Activated CD8-positive, alpha-beta memory T cell treated with anti-CD3 and anti-CD28 coated beads for 4 hours (primary cell): ENCODE measurements at places on chromosomes 6 and 20.

GRCh38 chr6:119215309-119215708 lies 134.3 kb downstream of the MAN1A1 start:
- DNase-seq: no peak

DNA sequence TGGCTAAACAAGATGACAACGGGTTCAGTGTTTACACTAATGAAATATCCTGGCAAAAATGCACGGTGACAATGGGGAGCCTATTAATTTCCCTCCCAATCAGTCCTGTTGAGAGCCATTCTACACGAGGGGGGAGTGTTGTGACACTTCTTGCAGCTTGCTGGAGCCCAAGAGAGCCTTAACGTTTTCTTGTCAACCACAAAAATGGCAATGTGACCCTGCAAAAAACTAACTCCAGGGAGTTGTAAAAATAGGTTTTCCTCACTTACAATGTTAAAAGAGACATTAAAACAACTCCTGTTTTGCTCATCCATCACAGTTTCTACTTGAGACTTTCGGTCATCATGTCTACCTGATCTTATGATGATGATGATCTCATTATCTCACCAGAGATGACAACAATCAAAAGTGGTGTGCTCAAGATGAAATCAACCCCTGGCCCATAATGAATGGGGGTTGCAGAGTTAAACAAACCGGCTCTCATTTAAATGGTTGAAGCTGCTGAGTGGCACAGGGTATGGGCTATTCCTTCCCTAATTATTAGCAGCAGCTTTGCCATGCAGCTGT lies 57.9 kb downstream of the GJA10 start:
- no peak for DNase-seq

- DNase-seq: no peak
These were observed 127.2 kb downstream of the FOXO3 start for GRCh38 chr6:108687921-108688320.

GRCh38 chr6:141041596-141042087 lies 1091.1 kb upstream of the GJE1 start:
- DNase-seq: no peak

GRCh38 chr6:131730264-131730663 lies 19.4 kb upstream of the CTAGE9 start:
- DNase-seq: no peak

- DNase-seq: peak; percentile 28
These were observed 21.4 kb upstream of the PREP start for GRCh38 chr6:105424175-105424783.

- no peak for DNase-seq
These were observed 5.2 kb downstream of the STX11 start for GRCh38 chr6:144155529-144155928.

- no peak for DNase-seq
These were observed 243.5 kb downstream of the TMEM242 start for GRCh38 chr6:157079771-157080170.

- no peak for DNase-seq
These were observed 44.4 kb upstream of the LOC128125822 start for GRCh38 chr6:63527658-63528514.

GRCh38 chr6:142886431-142887170 lies 58.4 kb downstream of the HIVEP2 start:
- no peak for DNase-seq

DNA sequence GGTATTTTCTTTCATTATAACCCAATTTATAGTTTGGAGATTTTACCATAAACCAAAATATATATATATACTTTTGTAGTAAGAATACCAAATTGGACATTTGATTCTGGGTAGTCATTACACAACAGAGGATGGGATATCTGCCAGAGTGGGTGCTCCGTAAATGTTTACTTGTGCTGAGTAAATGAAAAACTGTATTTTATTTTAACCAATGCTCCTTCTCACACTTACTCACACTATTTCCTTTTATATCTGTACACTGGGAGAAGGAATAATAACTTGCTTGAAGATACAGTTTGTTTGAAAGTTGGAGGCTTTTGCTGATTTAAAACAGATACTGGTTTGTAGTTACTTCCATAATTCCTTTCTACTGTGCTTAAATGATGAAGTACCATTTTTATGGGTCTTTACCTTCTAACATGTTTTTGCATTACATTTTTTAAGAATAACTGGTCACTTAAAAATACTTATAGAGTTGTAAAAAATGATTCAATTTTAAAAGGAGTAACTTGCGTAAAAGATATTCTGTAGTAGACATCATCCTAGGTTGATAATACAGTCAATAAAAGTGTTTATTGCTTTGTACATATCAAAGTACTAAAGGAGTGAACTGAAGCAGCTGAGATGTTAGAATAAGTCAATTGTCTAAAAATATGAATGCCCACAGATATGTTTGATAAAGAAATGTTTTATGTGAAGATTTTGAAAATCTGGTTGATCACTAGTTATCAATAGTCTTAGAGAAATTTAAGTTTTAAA lies 411.7 kb downstream of the UTRN start:
- no peak for DNase-seq

DNA sequence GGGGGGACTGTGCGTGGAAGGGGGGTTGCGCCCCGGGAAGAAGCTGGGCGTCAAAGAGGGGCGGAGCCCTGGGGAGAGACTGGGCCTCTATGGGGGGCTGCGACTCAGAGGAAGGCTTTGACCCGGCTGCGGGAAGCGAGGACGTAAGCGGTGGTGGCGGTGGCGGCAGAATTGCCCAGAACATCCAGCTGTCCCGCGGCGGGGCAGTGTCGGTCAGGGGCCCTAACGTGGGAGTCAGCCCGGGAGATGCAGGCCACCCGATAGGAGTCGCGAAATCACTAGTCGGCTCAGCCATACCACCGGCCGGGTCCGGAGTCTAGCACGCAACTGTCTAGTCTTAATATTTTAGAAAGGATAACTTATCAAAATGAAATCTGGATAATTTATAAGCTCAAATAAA lies 387.6 kb upstream of the EYS start:
- DNase-seq: no peak

GRCh38 chr20:39795401-39796272 lies 833.5 kb downstream of the DHX35 start:
- no peak for DNase-seq

DNA sequence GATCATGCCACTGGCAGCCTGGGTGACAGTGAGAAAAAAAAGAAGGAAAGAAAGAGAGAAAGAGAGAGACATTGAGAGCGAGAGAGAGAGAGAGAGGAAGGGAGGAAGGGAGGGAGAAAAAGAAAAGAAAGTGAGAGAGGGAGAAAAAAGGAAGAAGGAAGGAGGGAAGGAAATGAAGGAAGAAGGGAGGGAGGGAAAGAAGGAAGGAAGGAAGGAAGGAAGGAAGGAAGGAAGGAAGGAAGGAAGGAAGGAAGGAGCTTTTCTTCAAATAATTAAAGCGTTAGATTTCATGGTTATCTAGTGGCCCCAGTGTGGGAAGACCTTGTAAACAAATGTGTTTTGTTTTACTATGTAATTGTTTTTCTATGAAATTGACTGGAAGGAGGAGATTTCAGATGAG lies 170.8 kb downstream of the SYNDIG1 start:
- no peak for DNase-seq

DNA sequence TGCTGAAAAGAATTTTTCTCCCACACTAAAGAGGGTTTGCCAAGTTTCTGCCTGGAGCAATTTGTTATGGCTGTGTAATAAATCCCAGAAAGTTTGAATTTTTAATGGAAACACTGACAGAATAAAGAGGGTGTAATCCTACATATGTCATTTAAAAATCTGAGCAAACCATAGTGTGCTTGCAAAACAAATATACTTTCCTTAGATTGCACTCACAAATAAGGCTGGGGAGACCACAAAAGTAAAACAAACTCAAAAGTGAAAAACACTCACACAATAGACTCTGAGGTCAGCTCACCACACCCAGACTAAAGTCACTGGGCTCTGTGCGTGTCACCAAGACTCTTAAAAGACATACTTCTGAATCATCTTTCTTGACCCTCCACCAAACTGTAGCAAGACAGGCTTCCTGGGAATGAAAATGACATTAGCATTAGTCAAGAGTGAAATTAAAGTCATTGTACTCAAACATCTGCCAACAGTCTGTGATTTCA lies 4.8 kb upstream of the ATXN1 start:
- no peak for DNase-seq

DNA sequence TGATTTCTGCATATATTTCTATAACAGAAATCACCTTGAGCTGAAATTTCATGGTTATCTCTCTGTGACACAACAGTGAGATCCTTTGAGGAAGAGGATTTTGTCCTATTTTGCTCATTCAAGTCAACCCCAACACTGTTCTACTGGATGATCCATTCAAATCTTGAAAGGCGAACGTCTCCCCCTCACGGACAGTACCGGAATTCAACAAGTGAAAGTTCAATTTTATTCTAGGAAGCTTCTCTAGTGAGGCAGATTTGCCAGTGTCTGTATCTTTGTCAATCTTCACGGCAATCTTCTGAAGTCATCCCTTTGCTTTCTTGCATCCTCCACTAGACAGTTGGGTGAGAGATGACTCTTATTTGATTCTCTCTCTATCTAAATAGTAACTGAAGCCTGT lies 91.7 kb upstream of the PDE7B start:
- DNase-seq: no peak

DNA sequence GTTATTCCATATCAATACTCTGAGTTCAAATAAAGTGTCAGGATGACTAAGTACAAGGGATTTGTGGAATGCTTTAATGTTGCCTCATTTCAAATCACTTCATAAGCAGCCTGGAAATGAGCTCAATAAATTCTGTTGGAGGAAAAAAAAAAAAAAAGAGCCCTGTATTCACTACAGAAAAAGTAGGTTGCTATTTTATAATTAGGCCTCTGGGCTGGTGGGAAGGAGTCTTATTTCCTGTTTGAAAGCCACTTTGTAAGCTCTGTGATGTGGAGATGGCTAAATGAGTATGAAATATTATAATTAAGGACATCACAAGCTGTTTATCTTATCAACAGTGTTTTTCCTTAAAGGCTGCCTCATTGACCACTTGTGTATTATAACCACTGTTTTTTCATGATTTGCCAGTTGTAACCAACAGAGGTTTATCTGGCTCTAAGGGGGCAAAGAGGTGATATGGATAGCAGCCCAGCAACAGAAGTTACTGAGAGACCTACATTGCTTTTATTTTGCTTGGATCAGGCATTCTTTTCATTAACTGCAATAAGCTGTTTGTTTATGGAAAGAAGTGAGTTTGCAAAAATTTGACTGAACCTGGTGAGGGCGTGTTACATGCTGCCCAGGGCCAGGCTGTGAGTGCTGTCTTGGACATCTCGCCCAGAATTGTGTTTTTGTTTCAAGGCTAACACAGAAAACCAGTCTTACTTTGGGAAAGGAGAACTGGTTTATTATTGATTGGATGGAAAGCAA lies 563.3 kb upstream of the MAP3K7 start:
- DNase-seq: no peak

- DNase-seq: no peak
These were observed 39.6 kb downstream of the COL12A1 start for GRCh38 chr6:75166236-75166635.
